Daoy (cell line): ENCODE measurements at places on chromosomes 6 and 20.

DNA sequence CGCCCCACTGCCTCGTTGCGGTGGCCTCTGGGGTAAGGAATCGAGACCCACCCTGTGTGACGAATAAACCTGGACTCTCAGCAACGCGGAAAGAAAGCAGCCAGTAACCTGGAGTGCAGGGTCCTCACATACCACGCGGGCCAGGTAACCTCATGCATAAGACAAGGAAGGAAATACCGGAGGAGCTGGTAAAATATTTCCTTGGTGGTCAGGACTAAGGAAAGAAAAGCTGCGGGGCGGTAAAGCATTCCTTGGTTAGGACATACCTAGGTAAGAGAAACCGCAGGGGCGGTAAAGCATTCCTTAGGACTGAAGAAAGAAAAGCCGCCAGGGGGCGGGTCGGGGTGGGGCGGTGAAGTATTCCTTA is 80.7 kb downstream of the SYTL3 start:
- DNase-seq, result no peak

DNA sequence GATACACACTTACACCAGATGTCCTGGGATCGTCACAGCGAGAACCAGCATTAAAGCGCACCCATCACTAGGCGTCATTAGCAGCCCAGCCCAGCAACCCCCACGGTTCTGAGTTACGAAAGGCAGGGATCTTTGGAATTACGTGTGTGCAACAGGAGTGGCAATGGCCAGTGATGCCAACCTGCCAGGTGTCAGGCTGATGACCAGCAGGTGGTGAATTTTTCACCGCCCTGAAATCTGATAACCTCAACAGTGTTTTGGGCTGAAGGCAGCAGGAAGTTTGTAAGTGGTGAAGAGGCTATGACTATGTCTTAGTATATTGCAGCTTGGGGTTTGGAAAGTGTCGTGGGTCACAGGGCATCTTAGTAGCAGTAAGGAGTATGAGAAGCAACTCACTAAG is 166.1 kb downstream of the TMEM242 start:
- DNase-seq, result no peak

DNA sequence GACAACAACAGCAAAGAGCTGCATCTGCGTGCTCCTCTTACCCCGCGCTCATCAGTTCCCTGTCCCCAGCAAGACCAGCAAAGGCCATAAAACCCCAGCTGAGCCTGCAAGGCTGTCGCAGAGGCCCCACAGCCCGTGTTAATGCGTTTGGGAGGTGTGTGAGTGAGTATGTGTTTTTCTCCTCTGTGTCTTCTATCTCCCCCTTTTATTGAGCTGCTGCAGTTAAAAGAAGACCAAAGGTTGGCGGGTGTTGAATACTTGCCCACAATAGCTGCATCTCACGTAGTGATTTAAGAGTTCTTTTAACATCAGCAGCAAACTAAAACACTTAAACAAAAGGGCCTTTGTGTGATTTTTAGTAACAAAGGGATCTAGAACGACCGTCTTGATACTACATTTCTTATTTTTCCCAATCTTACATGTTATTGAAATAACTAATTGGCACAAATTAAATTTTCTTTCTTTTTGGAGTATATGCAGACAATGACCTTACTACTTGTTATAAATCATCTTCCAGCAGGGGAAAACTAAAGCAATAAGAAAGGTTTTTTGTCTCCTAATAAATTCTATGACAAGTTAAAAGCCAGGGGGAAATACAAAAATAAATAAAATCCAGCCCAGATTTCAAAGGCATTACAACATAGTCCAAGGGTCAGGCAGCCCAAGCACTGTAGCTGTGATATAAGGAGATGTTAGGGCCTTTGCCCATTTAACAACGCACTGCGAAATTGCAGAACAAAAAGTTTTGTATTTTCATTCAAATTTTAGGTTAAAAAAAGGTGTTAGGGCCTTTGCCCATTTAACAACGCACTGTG is 27.2 kb upstream of the CNKSR3 start:
- DNase-seq, result no peak

- DNase-seq, result no peak
Measured at GRCh38 chr20:12837646-12838045, 171.1 kb upstream of the SPTLC3 start.

DNA sequence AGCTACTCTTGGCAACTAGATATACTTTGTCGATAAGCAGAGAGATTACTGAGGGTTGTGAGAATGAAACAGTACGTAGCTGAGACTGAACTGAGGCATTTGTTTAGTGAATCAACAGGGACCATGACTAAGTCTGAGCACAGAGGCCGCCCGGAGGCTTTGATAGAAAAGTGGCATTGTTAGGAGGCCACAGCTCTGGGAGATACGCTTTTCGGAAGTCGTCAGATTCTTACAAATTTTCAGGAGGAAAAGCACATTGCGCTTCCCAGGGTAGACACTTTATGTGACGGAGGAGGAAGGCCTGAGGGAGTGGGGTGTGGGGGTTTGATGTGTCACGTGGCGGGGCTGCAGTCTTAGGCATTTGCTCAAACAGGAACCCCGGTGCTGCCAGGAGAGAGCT is 69.4 kb downstream of the PSMG4 start:
- DNase-seq, result peak; percentile 58

DNA sequence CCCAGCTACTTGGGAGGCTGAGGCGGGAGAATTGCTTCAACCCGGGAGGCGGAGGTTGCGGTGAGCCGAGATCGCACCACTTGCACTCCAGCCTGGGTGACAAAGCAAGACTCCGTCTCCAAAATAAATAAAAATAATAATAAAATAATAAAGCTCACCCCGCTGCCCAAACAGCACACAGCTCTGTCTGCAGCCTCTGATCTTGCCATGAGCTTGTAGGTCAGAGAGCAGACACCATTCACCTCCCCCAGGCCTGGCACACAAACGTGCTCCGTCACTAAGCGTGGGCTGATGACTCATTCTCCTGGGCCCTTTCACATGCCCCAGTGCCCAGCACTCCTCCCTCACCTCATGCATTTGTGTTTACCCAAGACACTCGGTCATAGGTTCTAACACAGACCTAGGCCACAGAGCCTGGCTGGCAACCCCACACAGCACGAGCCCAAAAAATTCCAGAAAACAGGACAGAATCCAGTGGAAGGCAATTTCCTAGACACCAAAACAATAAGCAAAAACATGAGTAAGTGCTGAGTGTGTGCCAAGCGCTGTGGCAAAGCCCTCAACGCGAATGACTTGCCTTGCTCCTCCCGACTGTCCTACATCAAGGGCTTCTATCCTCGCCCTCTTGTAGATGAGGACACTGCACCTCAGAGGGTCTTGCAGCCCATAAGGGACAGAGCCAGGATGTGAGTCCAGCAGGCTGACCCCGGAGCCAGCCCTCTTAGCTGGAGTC is 18.0 kb downstream of the ATP9A start:
- peak; percentile 98 for DNase-seq
